ENCODE measurements at places on chromosomes 2 and 18.

DNA sequence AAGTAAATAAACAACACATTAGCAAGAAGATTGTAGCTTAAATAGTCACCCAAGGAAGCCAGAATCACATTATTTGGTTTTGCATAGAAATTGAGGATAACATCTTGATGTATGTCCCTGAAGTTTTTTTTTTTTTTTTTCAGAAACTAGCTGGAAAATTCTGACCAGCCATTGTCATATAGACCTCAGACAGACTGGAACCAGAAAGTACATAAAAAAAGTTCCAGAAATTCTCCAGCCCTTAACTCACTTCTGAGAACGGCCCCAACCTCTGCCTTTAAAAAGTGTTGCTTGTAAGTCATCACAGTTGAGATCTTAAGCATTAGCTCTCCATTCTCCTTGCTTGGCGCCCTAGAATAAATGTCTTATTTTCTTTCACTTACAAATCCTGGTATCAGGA is 350.5 kb downstream of the CCDC85A start:
- DNase-seq = no peak

- no peak for DNase-seq
These were observed 21.8 kb upstream of the CTIF start for GRCh38 chr18:48517048-48517447.

GRCh38 chr2:176085861-176086771 is 2.4 kb upstream of the EVX2 start:
- no peak for DNase-seq

DNA sequence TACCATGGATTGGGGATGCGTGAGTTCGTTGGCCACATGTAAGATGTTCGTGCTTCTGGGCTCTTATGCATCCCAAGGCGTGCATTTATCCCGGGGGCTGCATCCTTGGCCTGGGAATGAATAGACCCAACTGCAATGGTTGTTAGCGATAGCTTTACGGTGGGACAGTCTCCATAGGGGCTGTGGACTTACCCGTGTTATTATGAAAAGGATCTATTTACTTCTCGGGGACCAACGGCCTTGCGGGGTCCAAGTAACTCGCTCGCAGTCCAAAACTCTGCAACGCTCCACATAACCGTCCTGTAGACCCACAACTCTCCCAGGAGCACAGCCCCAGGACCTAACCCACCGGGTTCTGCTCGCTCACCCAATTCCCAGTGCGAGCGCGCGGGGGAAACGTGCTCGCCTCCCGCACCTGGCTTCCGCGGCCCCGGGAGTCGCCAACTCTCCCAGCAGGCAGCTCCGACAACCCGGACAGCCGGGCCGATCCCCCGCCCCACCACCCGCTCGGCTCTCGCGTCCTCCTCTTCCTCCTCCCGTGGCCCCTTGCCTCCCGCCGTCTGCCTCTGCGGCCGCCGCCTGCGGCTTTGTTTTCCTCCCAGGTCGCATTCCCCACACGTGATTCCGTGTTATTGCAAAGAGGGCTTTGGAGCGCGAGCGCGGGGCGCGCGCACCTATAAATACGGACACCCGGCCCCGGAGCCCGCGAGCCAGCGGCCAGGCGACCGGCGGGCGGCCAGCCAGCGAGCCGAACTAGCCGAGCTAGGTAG is at the start of gene CABLES1:
Gene CABLES1 (plus strand): TSS at position 706 of the 770 bp plus-strand sequence. CDS start 278 bp downstream, outside the sequence.
- peak; percentile 8 for DNase-seq

DNA sequence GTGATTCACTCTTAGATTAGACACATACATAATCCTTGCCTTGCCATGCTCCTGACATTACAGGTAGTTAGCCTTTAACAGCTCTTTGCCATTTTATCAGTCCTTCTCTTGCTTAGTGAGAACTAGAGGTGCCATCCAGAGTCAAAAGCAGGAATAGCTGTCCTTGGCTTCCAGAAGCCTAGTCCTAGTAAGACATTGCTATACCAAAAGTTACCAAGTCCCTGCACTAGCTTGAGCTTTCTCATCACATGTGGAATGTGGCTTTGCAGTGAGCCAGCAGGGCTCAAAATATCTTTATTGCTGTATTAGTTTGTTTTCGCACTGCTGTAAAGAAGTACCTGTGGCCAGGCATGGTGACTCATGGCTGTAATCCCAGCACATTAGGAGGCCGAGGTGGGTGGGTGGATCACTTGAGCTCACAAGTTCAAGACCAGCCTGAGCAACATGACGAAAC is 104.7 kb upstream of the NOSTRIN start:
- DNase-seq = no peak

GRCh38 chr2:117702098-117702497 is 112.4 kb upstream of the DDX18 start:
- DNase-seq = no peak

GRCh38 chr2:235091421-235091820 is 139.6 kb downstream of the SH3BP4 start:
- DNase-seq = no peak

- DNase-seq = no peak
These were observed 854 bp downstream of the GPR155 start for GRCh38 chr2:174485788-174486562.

DNA sequence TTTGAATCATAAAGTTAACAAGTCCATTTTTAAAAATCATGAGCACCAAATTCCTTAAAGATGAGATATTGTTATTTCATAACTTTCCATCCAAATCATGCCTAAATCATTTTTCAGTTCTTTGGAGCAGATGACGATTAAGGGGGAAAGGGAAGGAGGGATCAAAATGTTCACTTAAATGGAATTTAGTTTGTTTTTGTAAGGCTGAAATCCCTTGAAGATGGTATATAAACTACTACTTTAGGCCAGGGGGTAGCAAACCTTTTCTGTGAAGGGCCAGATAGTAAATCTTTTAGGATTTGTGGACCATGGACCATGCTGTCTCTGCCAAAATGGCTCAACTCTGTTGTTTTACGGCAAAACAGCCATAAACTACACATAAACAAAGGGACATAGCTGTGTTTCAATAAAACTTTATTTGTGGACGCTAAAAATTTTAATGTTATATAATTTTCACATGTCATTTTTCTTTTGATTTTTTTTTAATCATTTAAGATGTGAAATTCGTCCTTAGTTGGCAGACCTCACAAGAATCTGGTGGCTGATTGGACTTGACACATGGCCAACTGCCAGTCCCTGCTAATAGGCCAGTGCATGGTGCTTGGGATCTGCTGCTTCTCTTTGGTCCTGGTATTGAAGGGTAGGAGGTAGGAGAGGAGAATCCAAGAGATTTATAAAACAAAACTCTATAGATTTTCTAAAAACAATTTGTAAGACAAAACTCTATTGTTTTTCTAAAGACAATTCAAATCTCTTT is 52.0 kb upstream of the RTN4 start:
- no peak for DNase-seq

GRCh38 chr2:187358531-187358930 is 89.5 kb downstream of the CALCRL start:
- DNase-seq = no peak

GRCh38 chr2:32061973-32062861 is 1.1 kb upstream of the SPAST start:
- no peak for DNase-seq

DNA sequence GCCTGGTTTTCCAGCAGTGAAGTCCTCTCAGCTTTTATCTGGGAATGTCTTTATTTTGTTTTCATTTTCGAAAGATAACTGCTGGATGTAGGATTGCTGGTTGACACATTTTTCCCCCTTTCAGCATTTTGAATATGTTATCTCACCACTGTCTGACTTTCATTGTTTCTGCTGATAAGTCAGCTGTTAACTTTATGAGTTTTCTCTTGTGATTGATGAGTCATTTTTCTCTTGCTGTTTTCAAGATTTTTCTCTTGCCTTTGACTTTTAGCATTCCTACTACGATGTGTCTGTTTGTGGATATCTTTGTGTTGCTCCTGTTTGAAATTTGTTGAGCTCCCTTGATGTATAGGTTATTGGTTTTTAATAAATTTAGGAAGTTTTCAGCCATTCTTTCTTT is 85.5 kb downstream of the AGPS start:
- no peak for DNase-seq

DNA sequence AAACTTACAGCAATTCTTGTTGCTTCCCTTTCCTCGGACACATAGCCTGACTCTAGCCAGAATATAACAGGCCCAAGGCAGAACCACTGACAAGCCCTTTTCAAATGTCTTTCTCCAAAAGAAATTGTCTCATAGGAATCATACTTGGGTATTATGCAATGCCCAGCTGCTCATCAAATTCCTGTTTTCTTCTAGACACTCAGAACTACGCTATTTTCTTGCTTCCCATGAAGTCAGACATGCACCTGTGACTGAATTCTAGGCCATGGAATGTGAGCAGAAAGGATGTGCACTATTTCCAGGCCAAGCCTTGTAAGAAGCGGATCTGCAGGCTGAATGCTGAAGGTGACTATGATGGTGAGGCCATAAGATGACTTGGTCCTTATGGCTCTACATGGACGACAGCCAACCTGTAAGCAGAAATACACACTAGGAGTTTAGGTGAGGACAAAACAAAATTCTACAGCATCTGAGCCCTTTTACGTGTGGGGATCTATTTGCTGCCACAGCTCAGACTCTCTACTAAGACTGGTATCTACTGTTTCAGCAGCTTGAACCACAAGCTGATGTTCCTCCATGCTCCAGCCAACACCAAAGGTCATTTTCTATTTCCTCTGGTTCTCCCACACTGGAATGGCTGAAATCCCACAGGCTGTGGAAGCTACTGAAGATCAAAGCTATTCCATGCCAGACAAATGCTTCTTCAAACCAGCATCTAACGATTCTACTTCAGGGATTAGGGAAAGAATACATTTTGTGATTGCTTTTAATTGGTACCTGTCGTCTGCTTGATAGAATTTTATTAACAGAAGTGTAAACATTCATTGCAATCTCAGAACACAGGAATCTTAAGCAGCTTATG is 378.7 kb downstream of the RBM43 start:
- no peak for DNase-seq

DNA sequence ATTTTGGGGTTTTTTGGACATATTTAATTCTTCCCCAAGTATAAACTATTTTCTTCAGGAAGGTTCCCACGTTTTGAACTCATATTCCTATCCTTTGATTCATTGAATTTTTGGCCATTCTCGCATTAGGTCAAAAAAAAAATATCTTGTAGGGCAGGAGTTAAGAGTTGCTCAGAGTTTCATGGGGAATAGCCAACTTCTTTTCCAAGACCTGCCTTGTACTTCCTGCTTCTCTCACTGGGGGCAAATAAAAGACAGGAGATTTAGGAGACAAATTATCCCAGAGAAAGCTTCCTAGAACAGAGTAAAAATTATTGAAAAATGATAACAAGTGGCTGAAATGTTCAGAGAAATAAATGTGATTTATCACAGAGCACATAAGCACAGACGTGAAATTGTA is 55.2 kb upstream of the BCL11A start:
- DNase-seq = no peak

- no peak for DNase-seq
These were observed 457 bp upstream of the SP9 start for GRCh38 chr2:174334278-174334715.
